Anterior cingulate cortex (tissue), 58 donors: ENCODE measurements at places on chromosomes 7 and 10.

DNA sequence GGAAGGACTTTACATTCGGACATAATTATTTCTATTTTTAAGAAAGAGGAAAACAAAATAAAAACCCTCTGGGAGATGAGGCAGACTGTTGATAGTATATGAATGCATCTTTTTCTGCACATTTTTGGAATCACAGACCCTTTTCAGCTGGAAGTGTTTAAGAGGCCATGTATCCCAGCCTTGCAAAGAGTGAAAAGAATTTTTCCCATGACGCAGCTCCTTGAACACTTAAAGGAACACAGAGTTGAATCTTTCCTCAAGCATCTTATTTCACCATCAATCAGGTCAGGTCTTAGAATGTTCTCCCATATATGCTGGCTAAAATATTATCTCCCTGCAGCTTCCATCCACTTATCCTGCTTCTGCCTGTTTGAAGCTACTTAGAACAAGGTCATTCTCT is 45.9 kb upstream of the PAPSS2 start:
- no peak for DNase-seq

DNA sequence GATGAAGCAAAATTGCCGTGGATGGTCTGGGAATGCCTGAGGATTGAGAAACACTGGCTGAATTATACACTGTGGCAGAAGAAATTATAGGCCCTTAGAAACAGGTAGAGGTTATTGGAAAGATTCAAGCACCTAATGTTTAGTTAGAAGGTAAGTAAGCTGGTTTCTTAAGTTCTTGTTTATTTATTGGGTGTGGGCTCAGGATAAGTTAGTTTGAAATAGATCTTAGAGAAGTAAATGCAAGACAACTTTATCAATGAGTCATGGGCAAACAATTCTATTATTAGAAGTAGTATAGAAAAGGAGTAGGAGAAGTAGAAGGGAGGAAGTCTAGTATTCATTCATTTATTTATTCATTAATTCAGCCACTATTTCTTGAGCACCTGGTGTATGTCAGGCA is 96.5 kb downstream of the KAT6B start:
- DNase-seq = no peak

DNA sequence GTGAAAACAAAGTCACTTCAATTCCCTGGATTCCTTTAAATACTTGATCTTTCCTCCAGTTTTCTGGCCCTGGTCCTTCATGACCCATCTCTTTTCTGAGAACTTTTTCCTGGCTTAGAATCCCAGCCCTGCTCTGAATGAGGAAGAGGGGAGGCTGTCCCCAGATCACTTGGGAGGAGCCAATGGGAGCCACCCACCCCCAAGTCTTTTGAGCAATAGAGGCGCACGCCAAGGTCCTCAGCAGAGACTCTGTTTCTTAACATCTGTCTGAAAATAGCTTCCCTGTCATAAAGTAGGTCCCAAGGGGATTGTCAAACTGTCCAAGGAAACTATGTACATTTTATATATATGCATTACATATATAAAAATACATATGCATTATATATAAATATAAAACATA is 126.8 kb downstream of the ADRA2A start:
- DNase-seq = no peak

DNA sequence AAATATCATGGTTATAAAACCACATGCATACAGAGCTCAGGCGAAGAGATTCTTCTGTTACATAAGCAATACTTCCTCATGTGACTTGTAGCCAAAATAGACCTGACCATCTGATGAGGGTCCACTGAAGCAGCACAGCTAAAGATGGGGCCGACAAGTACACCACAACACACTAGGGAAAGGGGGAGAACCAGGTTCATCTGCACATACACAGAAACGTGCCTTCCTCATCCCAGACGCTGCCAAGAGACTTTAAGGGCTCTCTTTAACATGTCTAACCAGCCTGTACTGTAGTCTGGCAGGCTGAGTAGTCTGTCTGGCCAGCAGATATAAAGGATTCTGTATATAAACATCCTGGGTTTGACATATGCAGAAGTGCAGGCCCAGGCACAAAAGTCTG is 30.3 kb downstream of the ERCC6 start:
- DNase-seq = no peak

DNA sequence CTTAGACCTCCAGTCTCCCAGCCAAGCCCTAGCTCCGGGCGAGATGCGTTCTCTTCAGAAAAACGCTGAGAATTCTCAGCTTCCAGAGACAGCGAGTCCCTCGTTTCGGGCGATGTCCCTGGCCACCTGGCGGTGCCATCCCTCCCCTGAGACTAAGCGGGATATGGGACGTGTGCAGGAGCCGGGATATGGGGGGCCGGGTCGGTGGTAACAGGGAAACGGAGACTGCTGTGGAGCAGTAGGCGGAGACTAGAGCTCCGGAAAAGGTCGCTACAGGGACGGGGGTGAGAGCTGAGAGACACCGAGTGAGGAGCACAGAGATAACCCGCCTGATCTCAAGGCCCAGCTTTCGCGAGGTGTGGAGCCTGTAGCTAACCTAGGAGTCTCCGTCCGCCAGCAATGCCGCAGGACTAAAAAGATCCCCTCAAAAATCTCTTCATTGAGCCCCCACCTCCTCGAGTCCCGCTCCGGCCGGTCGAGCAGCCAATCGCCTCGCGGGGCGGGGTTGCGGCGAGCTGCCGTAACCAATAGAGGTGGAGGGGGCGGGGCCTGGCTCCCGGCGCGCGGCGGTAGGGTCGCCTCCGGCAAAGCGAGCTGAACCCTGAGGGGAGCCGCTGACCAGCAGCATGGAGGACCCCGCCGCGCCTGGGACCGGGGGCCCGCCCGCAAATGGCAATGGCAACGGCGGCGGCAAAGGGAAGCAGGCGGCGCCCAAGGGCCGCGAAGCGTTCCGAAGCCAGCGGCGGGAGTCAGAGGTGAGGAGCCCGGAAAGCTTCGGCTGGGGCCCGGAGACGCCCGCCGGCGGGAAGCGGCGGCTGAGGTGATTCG is at the start of gene STRIP2:
Gene STRIP2 (plus strand): TSS at position 586 of the 828 bp plus-strand sequence. CDS start 41 bp downstream, at position 627.
- DNase-seq = peak; percentile 92

DNA sequence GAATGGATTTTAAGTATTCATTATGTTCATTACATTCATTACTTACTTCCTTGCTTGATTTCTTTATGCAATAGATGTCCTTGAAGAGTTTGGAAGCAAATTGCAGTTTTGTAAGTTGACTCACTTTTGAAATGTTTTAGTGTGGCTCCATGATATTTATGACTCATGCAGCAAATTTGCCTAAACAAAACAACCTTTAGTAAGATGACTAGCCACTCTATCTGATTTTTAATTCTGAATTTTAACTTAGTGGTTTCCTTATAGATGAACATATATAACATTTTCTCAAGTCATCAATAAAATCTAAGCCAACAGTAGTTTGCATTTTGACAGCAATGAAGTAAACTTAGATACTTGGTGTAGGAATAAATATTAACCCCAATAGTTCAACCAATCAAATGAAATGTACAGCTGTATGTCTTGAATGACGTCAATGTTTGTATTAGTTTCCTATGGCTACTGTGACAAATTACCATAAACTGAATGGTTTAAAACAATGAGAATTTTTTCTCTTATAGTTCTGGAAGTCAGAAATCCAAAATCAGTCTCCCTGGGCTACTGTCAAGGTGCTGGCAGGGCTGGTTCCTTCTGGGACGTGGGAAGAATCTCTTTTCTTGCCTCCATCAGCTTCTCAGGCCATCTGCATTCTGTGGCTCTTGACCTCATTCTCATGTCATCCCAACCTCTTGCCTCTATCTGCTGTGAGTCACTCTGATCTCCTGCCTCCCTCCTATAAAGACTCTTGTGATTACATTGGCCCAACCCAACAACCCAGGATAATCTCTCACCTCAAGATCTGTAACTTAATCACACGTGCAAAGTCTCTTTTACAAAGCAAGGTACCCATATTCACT is 73.4 kb downstream of the AHR start:
- no peak for DNase-seq

DNA sequence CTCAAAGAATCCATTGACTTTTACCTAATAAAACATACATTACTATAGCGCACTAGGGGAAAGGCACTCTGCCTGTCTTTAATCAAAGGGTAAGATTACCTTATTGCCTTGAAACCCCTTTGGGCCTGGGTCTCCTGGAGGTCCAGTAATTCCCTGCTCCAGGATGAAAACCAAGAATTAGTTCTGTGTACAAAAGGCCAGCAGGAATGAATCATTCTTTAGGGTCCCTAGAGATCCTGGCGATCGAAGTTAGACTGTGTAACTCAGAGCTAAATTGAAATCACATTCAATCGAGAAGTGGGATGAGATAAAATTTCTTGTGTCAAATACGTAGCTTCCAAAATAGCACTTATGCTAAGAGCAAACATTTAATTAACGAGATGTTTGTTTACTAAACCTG is 29.8 kb downstream of the COL28A1 start:
- no peak for DNase-seq

GRCh38 chr10:24645784-24646183 is 77.9 kb downstream of the ARHGAP21 start:
- DNase-seq = no peak

DNA sequence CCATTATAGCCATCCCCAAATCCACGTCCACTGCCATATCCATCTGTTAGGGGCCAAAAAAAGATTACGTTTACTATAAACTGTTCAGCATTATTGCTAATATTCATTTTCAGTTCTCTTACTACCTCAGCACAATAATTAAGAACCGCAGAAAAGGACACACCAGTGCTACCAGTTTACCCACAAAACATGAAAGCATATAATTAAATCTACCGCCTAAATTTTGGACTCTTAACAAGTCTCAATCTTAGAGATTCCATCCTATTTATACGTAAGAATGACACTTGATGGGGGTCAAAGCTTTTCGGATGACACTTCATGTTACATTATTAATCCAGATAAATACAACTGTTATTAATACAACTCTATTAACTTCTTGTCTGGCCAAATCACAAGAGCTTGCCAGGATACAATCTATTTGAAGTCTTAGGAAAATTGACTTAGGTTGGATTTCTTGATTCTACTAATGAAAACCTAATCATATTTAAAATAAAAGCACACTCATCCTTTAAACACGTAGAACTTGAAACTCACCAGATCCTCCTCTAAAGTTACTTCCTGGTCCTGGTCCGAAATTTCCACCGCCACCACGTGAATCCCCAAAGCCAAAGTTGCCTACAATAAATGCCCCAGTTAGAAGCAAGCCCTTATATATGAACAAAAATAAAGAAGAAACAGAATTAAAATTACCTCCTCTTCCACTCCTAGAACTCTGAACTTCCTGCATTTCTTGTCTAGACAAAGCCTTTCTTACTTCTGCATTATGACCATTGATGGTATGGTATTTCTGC is 4.5 kb downstream of the HNRNPA2B1 start:
- DNase-seq = no peak

DNA sequence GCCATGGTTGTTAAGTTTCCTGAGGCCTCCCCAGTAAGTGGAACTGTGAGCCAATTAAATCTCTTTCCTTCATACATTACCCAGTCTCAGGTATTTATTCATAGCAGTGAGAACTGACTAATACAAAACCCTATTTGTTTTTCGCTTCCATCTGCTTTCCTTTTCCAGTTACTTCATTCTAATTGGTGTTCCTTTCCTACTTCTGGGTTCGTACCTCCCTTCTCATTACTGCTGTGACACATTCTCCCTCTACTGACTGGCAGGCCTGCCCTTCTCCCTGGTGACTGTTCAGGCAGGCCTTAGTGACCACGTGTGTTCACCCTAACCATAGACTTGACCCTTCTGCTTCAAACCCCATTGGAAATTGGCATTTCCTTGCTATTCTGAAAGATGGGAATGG is 37.7 kb downstream of the MTURN start:
- DNase-seq = no peak

GRCh38 chr10:130246113-130246512 is 109.9 kb downstream of the GLRX3 start:
- no peak for DNase-seq

GRCh38 chr10:24579906-24580305 is 143.8 kb downstream of the ARHGAP21 start:
- DNase-seq = no peak

DNA sequence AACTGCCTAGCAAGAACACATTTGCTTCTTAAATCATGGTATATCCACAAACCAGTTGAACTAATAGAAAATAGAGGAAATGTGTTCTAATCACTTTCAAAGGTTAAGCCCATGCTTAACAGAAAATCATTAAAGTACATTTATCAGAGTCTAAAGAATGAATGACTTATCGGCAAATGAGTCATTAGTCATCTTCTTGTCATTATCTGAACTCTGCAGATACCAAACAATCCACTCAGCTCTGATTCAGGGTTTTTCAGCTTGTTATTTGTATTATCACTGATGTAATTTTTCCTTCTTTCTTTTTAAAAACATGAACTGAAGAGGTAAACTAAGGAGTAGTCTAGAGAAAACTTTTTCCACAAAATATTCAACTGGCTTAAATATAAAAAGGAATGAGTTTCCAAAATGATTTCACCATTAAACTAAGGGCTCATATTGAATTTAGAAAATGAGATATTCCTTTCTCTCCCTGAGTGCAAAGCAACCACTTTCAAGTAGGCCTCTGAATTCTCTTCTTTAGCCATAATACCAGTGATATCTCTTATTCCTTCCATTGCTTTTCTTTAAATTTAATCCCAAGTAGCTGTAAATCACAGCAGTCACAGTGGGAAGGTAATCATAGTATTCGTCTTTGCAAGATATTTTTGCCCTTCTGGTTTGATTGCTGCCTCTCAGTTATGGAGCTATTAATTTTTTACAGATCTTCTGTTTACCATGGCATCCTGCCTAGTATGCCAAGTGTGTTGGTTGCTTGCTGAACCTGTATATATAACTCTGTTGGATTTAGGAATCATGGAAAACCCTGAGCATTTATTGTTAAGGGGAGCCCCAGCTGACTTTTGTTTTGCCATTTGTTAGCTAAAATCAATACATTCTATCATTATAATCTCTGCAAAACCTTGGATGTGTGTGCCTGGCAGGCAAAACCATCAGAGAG is 125.1 kb downstream of the THSD7A start:
- no peak for DNase-seq

- DNase-seq = no peak
These were observed 59.7 kb downstream of the IGF2BP3 start for GRCh38 chr7:23410446-23411183.

- no peak for DNase-seq
These were observed 275.8 kb downstream of the CACNA2D1 start for GRCh38 chr7:82167558-82168314.

GRCh38 chr7:41463770-41464470 is 239.0 kb downstream of the INHBA start:
- DNase-seq = no peak

DNA sequence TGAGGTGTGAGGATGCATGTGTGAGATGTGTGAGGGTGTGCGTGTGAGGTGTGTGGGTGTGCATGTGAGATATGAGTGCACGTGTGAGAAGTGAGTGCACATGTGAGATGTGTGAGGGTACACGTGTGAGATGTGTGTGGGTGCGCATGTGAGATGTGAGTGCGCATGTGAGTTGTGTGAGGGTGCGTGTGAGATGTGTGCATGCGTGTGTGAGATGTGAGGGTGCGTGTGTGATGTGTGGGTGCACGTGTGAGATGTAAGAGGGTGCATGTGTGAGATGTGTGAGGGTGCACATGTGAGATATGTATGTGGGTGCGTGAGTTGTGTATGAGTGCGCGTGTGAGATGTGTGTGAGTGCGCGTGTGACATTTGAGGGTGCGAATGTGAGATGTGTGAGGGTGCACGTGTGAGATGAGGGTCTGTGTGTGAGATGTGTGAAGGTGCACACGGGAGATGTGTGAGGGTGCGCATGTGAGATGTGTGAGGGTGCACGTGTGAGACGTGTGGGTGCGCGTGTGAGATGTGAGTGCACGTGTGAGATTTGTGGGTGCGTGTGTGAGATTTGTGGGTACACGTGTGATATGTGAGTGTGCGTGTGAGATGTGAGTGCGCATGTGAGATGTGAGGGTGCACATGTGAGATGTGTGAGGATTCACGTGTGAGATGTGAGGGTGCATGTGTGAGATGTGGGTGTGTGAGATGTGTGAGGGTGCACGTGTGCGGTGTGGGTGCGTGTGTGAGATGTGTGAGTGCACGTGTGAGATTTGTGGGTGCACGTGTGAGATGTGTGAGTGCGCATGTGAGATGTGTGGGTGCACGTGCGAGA is 30.5 kb downstream of the PPIF start:
- DNase-seq = no peak
